Omental fat pad (tissue), 4 donors: ENCODE measurements at places on chromosomes 16 and 17. TPM values are rescaled to one million over a fixed set of nuclear protein-coding genes. Genes with fewer than 3 reads are reported as not detected.

The SLC38A8 gene
- not detected for total RNA-seq

The ZNF750 gene
- not detected for total RNA-seq

The C17orf67 gene
- 5.4 TPM for total RNA-seq

The PTGES3L gene
- total RNA-seq = 1.2 TPM

The HBM gene
- not detected for total RNA-seq

The FOXO3B gene
- 7.8 TPM for total RNA-seq

DNA sequence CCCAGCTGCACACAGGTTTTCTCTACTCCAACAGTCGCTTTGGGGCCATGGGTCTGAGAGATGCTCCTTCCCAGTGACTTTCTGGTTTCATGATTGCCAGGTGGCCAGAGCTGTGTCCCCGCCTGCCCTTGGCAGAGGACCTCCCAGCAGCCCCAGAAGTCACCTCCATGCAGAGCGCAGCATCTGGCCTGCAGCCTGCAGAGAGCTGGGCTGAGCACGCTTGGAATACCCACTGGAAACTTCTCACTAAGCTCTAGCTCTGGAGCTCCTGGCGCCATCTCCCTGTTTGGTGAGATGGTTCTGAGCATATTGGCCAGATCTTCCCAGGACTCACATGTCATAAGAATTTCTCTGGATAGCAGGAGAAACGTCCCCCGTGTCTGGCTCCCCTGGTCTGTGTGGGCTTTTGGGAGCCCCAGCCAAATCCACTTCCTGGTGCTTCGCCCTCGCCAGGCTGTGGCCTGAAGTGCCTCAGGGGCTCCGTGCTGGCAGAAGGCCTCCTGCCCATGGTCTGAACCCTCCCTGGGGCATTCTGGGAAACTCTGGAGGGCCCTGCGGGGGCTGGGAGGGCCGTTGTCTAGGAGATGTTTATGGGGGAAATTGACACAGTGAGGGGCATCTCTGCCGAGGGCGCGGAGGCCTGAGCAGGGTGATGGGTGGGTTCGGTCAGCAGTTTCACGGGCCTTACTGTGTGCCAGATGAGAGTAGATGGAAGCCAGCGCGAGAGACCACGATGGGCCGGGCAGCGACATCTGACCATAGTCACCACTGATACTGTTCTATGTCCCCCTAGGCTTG lies 73.2 kb upstream of the CIBAR2 start:
- no peak for DNase-seq

GRCh38 chr17:37568350-37569053 lies 40.7 kb downstream of the SYNRG start:
- no peak for DNase-seq

- DNase-seq = no peak
Measured at GRCh38 chr17:2865228-2865627, 69.0 kb downstream of the RAP1GAP2 start.

- DNase-seq = no peak
Measured at GRCh38 chr16:4315186-4316107, at the start of gene GLIS2. GLIS2 (plus strand) TSS chr16:4316067; CDS start chr16:4332281, 16,214 bp downstream.

DNA sequence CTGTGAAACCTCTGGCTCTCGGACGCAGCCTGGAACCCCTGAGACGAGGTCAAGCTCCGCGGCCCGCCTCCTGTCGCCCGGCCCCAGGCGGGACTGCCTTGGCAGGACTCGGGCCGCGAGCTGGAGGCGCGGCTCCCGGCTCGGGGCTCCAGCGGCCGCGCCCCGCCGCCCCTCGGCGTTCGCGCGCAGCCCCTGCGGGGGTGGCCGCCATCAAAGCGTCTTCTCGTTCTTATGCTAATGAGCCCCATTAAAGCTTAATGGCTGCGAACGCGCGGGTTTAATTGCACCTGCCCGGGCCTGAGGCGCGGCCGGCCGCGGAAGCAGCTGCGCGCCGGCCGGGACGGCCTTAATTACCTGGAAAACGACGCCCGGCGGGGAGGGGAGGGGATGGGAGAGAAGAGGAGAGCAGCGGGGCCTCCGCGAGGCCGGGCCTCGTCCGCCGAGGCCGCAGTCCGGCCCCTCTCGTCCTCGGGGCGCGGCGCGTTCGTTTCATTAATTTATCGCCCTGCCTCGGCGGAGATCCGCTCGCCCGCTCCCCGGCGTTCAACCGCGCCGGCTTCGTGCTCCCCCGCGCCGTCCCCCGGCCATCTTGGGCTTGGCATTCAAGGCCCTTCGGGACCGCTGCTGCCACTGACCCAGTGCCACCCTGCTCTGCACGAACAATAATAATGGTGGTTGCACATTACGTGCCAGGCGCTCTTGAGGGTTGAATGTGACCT lies 19.2 kb downstream of the RAI1 start:
- no peak for DNase-seq

DNA sequence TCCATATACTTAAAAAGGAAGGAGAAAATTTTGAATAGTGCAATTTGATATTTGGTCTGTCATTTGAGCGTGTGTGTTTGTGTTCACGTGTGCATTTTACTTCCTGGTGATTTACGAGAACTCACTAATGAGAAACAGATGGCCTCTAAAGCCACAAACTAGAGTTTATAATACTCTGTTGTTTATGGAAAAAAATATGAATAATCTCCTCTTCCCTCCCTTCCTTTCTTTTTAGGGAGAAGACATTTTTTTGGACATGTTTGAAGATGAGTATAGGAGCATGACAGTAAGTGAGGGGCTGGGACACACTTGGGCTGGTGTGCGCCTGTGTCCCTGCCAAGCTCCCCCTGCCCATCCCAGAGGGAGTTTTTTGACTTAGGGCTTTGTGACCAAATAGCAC lies 102.7 kb downstream of the CLEC16A start:
- no peak for DNase-seq

GRCh38 chr16:1383556-1383955 lies 30.9 kb downstream of the UNKL start:
- no peak for DNase-seq

GRCh38 chr16:10026593-10026992 lies 155.6 kb downstream of the GRIN2A start:
- DNase-seq = no peak

- DNase-seq = no peak
Measured at GRCh38 chr17:38415250-38416194, 12.7 kb upstream of the ARHGAP23 start.

- no peak for DNase-seq
Measured at GRCh38 chr16:68384288-68385161, 63.8 kb downstream of the SMPD3 start.

- DNase-seq = no peak
Measured at GRCh38 chr17:31596382-31597323, 205.2 kb downstream of the RAB11FIP4 start.

DNA sequence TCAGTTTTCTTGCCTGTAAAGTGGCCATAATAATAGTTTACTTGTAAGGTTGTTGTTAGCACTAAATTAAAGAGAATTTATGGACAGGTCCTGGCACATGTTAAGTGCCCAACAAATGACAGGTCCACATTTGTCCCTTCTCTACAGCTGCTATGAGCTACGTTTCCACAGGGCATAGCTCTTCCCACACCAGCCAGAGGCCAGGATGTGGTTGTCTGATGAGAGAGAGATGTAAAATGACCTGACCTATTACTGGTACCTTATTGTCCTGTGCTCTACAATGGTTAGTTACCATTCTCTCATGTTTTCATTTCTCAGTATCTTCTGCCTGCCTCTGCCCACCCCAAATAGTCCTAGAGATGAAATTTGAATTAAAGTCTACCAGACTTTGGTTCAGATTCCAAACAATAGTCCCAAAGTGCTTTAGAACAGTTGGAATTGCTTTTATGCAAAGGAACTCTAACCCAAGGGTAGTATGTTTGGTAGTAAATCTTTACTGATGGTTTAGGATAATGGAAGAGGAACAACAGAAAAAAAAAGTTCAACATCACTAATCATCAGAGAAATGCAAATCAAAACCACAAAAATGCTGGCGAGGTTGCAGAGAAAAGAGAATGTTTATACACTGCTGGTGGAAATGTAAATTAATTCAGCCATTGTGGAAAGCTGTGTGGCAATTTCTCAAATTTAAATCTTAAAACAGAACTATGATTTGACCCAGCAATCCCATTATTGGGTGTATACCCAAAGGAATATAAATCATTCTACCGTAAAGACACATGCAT lies 57.1 kb upstream of the ANKFN1 start:
- no peak for DNase-seq
